ENCODE measurements at places on chromosomes 16 and 17.
A peak's percentile ranks its signal among the peaks of the same experiment; 100 is the strongest.

GRCh38 chr17:6638046-6638908 lies 2.2 kb downstream of the KIAA0753 start:
- no peak for DNase-seq

- no peak for DNase-seq
Observed at GRCh38 chr16:87053016-87053982, 263.9 kb downstream of the C16orf95 start.

GRCh38 chr16:87062569-87063442 lies 254.4 kb downstream of the C16orf95 start:
- DNase-seq: peak; percentile 50

GRCh38 chr16:50478773-50479149 lies 69.4 kb upstream of the NKD1 start:
- no peak for DNase-seq

DNA sequence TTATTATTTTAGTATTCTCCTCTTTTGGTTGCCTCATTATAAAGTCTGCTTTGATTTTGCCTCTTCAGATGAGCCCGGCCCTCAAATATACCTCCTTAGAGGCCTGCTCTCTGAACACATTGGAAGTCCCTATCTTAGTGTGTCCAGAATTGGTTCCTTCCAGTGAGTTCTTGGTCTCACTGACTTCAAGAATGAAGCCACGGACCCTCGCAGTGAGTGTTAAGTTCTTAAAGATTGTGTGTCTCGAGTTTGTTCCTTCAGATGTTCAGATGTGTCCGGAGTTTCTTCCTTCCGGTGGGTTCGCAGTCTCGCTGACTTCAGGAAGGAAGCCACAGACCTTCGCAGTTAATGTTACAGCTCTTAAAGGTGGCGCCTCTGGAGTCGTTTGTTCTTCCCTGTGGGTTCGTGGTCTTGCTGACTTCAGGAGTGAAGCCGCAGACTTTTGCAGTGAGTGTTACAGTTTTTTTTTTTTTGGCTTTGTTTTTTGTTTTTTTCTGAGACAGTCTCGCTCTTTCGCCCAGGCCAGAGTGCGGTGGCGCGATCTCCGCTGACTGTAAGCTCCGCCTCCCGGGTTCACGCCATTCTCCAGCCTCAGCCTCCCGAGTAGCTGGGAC lies 45.8 kb upstream of the NOS2 start:
- DNase-seq: no peak

DNA sequence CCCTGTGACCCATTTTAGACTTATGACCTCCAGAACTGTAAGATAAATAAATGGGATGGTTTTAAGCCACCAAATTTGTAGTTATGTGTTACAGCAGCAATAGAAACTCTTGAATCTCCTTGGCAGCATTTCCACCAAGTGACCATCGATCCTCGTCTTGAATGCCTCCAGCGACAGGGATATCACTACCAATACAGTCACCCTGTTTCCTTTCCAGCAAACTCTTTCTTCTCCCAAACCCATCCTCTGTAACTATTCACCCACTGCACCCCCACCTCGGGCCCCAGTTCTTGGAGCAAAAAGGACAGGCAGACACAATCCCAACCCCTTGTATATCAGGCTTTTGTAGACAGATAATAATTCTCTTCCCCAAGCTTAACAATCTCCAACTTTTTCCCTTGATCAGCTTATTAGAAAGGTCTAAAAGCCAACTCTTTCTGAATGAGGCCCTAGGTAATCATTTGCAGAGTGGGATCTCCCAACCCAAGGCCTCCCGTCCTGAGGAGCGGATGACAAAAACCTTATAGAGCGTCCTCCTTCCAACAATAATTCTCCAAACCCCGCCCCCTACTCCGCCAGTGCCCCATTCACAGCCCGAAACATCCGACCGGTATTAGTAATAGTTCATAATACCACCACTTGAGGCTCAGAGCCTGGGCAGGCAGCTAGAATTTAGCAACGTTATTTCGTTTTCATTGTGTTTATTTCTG lies 14.7 kb upstream of the PLLP start:
- DNase-seq: peak; percentile 83

- no peak for DNase-seq
Observed at GRCh38 chr16:77897129-77897437, 108.7 kb downstream of the VAT1L start.

GRCh38 chr16:24141466-24141865 lies 114.7 kb upstream of the CACNG3 start:
- DNase-seq: no peak

- no peak for DNase-seq
Observed at GRCh38 chr17:28716740-28717577, 709 bp downstream of the RAB34 start.
